ENCODE measurements at places on chromosomes 5 and 9.

DNA sequence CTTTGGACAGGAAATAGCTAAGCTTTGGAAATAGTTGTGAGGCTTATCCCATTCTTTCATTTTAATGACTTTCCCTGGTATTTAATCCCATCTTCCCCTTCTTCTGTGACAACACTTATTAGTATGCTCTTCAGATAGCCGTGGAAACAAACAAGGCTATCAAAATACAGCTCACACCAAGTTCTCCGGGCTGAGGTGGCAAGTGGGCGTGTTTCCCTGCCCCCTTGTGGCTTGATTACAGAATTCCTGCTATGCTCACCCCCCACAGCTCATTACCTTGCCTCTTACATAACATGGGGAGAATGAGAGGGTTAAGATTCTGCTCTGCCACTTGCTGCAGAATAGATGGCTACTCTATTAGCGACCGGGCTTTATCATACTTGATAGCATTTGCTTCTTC is 437.1 kb upstream of the TLE4 start:
- no peak for DNase-seq

DNA sequence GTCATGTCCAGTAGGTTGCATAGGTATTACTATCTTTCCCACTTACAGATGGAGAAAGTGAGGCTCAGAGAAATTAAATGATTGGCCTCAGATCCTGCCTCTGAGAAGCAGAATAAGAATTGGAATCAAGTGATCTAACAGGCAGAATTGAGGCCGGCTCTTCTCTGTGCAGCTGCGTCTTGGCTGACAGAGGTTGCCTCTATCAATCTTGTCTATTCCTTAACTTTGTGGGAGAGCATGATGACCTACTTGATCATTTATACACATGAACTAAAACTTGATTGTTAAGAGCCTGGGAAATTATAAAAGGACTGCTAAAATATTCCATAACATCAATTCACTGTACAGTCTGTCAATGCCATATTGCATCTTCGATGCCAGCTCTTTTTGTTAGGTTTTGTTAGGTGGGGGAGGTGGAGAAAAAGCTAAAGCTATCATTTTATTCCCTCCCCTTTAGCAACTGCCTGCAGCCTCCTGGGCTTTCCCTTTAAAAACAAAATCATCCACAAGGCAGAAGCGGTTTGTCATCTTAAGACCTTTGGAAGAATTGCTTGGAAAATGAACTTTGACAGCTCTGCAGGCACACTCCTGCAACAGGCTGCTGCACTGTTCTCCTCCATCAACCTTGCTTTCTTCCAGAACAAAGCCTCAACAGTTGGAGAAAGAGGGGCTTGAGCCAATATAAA is 247.4 kb downstream of the SMARCA2 start:
- no peak for DNase-seq

GRCh38 chr5:156680831-156681230 is 169.3 kb upstream of the PPP1R2B start:
- no peak for DNase-seq

GRCh38 chr5:126794157-126794828 is 17.4 kb downstream of the LMNB1 start:
- no peak for DNase-seq
